Bronchial epithelial cell (primary cell): ENCODE measurements at places on chromosomes 6 and 20. TPM values are rescaled to one million over a fixed set of nuclear protein-coding genes. Genes with fewer than 3 reads are reported as not detected.

Gene SMLR1
- total RNA-seq, result not detected in 2 replicates

Gene TMEM14B
- 55.8 and 86.2 TPM in 2 replicates for total RNA-seq

Gene IMPG1
- total RNA-seq, result not detected in 2 replicates

Gene PLTP
- 26.9 and 37.4 TPM in 2 replicates for total RNA-seq

Gene HTR1E
- total RNA-seq, result not detected in 2 replicates

Gene SLC4A11
- total RNA-seq, result 3.2 and 5.1 TPM in 2 replicates

Gene WFDC6
- not detected in 2 replicates for total RNA-seq

Gene EBF4
- 0.64 and 1.3 TPM in 2 replicates for total RNA-seq

Gene SDC4
- total RNA-seq, result 211 and 272 TPM in 2 replicates

Gene PDYN
- not detected in 2 replicates for total RNA-seq

Gene CRISP2
- total RNA-seq, result not detected in 2 replicates

Gene GMDS
- total RNA-seq, result 8.2 and 10.1 TPM in 2 replicates

Gene CST4
- total RNA-seq, result not detected in 2 replicates

Gene CENPW
- 1.1 and 4.0 TPM in 2 replicates for total RNA-seq

Gene ADTRP
- 11.3 and 17.6 TPM in 2 replicates for total RNA-seq

Gene CPXM1
- total RNA-seq, result not detected in 2 replicates
